ENCODE measurements at places on chromosomes 12 and 14.

- DNase-seq = peak; percentile 51
Observed at GRCh38 chr12:79933532-79934264, 1.2 kb downstream of the PPP1R12A start.

- no peak for DNase-seq
Observed at GRCh38 chr12:42448841-42449240, 122.9 kb downstream of the PPHLN1 start.

- DNase-seq = no peak
Observed at GRCh38 chr12:94239332-94239993, 91.1 kb downstream of the PLXNC1 start.

DNA sequence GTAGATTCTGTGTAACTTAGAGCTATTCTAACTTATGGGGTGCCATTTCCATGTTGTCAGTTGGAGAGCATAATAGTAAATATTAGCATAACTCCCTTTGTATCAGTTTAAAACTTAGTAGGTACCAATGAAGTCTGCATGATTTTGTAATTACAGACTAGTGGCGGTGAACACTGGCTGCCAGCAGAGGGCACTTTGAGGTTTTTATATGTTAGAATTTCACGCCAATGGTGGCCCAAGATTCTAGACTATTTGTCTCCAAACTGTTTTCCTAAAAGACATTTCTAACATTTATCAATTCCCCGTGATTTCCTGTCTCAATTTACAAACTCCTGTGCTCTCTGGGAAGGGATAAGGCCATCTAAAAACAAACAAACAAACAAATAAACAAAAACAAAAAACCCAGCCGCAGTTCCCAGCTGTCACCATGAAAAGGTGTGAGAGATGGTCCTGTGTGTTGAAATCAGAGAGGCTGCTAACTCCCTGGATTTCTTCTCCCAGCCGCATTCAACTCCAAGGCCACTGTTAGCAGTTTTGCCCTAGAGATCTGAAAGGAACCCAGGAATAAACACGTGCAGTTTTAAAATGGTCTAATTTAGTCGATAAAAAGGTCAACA, 57.6 kb downstream of the BRMS1L start:
- DNase-seq = no peak

DNA sequence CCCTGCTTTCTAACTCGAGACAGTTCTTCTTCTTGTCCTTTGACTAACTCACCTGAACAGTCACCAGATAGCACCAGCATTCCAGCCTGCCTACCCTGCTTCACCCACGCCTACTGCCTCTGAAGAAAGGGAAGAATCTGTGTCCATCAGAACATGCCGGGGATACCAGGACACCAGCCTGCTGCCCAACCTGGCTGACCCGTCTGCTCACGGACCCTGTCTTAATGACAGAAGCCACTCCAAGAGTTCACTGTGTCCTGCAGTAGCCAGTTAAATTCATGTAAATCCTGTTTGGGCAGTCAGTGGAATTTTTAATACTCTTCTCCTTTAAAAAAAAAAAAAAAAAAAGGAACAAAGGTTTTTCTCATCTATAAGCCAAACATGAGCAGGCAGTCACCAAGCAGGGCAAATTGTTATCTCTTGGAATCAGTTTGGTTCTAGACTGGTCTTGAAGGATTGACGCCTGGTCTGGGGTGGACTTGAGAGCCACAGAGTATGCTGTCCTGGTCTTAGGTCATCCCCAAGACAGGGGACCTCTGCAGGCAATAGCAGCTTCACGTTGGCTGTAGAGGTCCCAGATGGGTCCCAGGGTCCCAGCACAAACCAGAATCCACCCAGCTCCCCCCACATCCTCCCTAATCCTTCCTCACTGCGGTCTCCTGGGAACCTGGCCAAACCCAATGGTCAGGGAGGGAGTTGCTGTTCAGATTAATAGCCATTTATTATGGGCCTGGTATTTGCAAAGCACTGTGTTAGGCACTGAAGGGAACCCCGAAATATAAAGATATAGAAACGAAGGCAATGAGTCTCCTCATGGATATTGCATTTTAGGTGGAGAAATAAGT, 181.1 kb upstream of the HIF1A start:
- DNase-seq = no peak

- DNase-seq = no peak
Observed at GRCh38 chr12:2679816-2680675, 114.7 kb upstream of the FKBP4 start.
